ENCODE measurements at places on chromosomes 11 and 22.
A peak's percentile ranks its signal among the peaks of the same experiment; 100 is the strongest.

DNA sequence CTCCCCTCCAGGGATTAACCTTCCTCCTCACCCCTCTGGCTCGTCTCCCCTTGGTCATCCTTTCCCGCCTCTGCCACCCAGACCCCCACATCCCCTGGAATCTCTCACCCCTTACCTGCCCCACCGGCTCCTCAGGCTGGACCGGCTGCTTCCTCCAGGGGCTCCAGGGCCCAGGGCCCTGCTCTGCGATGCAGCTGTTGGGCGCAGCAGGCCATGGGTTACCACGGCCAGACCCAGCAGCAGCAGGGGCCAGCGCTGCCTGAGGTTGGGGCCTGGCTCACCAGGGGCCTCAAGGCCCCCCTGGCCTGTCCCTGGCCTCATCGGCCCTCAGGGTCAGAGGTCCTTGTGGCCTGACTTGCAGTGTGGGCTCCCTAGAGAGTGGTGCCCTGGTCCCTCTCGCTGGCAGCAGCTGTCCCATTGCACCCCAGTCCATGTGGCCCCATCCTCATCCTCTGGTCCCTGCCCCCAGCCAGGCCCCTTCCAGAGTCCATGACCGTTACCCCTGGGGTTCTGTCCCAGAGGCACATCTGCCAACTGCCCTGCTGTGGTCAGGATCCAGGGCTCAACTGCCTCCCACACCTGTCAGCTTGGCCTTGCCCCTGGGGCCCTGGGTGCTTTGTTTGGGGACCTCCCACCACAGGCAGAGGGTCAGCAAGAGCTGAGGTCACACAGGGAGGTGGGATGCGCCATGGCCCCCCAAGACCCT lies at the start of gene IGLL1:
TSS of gene IGLL1 (minus strand) at position 421 of the 706 bp plus-strand sequence. CDS start at position 321, 100 bp downstream.
- DNase-seq: no peak

DNA sequence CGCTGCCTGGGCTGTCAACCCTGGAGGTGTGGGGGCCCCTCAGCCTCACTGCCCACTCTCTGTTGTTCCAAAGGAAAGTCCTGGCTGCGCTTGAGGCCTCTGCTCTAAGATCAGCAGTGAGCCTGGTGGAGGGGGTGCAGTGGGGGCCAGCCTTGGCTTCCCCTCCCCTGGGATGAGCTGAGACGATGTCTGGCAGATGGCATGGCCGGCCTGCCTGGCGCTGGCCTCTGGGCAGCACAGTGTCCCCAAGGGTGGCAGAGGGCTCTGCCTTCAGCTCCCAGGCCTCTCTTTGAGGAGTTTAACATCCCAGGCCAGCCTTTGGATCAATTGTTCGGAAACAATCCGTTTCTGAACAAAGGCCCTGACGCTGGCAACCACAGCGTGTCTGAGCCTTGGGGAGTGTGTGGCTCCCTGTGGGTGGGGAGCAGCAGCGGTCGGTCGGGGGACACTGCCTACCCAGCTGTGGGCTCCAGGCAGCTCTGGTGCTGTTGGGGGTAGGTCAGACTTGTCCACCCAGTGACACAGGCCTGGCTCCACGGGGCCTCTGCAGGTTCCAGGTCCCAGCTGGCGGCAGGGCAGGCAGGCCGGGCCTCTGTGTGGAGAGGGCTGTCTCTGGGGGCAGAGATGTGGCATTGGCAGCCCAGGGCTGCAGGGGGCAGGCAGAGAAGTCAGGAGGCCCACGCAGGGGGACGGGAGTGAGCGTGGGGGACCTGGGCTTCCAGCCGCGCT lies 12.1 kb downstream of the TSPAN4 start:
- no peak for DNase-seq

DNA sequence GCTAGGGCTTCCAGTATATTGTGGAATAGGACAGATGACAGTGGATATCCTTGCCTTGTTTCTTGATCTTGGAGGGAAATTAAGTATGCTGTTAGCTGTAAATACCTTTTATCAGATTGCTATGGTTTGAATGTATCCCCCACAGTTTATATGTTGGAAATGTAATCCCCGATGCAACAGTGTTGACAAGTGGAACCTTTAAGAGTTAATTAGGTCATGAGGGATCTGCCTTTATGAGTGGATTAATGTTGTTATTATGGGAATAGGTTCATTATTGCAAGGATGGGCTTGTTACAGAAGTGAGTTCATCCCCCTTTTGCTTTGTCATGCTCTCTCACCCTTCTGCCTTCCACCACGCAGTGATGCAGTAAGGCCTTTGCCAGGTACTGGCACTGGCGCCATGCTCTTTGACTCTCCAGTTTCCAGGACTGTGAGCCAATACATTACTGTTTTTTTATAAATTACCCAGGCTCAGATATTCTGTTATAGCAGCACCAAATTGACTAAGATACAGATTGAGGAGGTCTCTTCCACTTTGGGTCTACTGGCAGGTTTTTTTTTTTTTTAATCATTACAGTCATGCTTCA lies 16.4 kb downstream of the CABIN1 start:
- no peak for DNase-seq

- no peak for DNase-seq
Measured at GRCh38 chr22:31239771-31240370, 27.8 kb downstream of the LIMK2 start.

DNA sequence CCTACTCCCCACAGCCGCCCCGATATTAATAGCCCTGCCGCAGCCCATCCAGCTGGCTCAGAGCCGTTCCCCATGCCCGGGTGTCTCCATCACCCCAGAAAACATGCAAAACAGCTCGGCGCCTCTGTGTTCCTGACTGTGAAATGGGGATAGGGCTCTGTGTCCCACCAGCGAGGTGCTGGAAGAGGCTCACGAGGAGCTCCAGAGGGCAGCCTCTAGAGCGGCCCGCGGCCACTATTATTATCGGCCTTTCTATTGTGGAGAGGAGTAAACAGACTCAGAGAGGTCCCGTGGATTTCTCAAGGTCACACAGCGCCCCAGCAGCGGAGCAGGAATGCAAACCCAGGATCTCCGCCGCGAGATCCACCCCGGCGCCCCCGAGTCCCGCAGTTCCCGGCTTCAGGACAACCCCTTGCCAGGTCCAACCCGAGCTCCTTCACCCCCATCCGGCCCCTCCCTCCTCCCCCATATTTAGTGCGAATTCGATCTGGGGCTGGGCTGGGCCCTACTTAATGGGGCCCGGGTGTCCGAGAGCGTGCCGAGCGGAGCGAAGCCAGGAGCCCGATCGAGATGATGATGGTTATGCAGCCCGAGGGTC lies at the start of gene ACTN3:
TSS of gene ACTN3 (plus strand) at position 536 of the 598 bp plus-strand sequence. CDS start at position 571, 35 bp downstream.
- DNase-seq: peak; percentile 28

DNA sequence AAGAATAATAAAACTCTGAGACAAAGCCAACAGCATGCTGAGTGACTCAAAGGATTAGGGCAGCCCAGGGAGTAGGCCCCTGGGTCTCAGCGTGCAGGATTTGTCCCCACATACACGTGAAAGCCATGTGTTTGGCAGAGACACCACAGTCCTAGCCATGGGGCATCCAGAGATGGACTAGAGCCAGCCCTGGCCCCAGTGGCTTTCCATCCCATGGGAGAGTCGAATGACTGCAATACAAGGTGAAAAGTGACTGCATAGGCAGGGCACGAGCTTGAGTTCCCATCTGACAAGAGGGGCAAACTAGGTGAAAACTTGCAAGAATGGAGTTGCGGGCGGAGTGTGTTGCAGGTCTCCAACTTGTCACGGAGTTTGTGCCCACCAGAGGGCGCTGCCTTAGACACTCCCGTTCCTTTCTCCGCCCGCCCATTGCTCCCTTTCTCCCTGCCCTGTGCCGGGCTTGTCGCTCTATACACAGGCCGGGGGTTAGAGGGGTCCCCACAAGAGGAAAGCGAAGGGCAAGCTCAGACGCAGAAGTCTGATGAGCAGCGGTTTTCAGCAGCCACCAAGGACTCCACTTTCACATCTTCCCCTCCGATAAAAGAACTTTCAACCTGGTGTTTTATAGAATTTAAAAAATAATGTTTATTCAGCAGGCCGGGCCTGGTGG lies 24.2 kb downstream of the TSKU start:
- DNase-seq: peak; percentile 84

GRCh38 chr11:27242591-27242990 lies 120.4 kb downstream of the CCDC34 start:
- peak; percentile 85 for DNase-seq

GRCh38 chr11:2149864-2150847 lies 10.9 kb downstream of the INS start:
- peak; percentile 36 for DNase-seq

- DNase-seq: no peak
Measured at GRCh38 chr11:130533113-130533798, 84.8 kb downstream of the ADAMTS15 start.

GRCh38 chr11:119780222-119780953 lies 51.4 kb upstream of the NECTIN1 start:
- no peak for DNase-seq

GRCh38 chr11:2815762-2816496 lies 69.6 kb downstream of the CDKN1C start:
- no peak for DNase-seq

GRCh38 chr11:120343429-120343828 lies 7.2 kb downstream of the ARHGEF12 start:
- DNase-seq: no peak

GRCh38 chr11:119319700-119320239 lies 2.8 kb upstream of the MCAM start:
- no peak for DNase-seq

- no peak for DNase-seq
Measured at GRCh38 chr11:134393638-134394037, 18.4 kb downstream of the B3GAT1 start.

DNA sequence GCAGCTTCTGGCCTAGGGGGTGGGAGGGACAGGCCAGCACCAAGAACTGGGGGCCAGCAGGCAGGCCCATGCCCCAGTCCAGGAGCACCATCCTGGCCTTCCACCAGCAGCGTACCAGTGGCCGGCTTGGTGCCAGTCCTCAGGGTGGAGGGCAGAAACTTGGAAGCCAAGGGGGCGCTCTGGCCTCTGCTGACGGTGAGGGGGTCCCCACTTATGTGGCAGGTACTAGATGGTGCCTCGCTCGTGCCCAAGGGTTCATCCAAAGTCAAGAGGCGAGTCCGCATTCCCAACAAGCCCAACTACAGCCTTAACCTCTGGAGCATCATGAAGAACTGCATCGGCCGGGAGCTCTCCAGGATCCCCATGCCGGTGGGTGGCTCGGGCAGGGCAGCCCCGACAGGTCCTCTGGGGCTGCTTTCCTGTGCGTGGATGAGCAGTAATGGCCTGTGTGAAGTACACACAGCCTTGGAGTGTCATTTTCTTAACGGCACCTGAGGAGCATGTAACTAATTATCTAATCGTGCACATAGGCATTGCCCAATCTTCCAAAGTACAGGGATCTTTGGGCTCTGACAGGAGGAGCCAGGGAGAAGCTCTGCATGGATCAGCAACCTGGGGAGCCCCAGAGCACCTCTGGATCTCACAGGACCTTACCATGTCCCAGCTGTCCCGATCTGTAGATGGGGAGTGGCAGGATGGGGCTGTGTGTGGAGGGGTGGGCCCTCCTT lies 79.1 kb downstream of the MORC2 start:
- DNase-seq: no peak

DNA sequence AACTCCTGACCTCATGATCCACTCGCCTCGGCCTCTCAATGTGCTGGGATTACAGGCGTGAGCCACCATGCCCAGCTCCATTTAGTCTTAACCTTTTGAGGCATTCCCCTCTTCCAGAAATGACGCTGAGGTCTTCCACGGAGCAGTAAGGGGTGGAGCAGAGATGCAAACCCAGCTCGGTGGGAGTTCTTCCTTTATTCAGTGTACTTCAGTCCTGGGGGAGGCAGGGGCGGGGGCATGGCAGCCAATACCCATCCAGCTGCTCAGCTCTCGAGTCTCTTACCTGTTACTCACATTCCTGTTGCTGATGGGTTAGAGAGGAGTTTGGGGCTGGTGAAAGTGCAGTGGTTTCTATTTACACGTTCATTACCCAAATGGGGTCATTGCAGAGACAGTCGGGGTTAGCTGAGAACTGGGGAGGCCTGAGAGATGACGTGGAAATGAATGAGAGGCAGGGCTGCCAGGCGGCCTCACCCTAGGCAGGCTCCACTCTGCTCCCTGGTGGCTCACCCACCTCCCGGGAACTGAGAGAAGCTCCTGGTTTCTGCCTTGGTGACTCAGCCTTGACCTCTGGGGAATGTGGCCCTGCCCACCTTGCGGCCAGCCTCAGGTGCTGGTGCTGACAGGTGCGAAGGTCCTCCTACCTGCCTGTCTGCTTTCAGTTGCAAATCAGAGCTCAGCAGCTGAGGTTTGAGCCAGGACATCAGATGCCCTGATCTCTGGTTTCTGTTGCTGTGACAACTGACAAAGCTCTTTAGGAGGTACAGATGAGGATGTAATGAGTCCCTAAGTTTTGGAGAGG lies 13.4 kb upstream of the ST14 start:
- peak; percentile 44 for DNase-seq

DNA sequence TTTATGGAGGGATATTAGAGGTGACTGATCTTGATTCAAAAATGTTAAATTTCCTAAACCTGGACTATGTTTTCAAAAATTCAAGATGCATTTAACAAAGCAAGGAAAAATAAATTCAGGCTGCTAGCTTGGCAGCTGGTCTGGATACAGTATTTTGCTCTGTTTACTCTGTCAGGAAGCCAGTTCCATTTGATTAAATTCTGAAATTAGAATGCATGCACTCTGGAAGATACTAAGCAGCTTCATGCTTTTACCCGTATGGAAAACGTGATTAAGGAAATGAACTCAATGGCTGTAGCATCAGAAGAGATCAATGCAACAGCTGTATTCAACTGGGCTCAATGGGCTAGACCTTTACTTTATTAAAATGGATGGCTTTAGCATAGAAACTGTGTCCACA lies 14.2 kb downstream of the C11orf71 start:
- DNase-seq: no peak

GRCh38 chr11:125787827-125788226 lies at the start of gene PATE3:
Gene PATE3 (plus strand): TSS chr11:125788127. CDS start chr11:125788152, 25 bp downstream.
- DNase-seq: no peak

All from AG08395 (cell line).